ENCODE measurements at places on chromosomes 6 and 20. TPM values are rescaled to one million over a fixed set of nuclear protein-coding genes. Genes with fewer than 3 reads are reported as not detected.

The TINAG gene
- total RNA-seq, result 17.4 TPM

The PRPH2 gene
- not detected for total RNA-seq

The ERVFRD-1 gene
- not detected for total RNA-seq

The DEFB132 gene
- total RNA-seq, result not detected

The CST2 gene
- total RNA-seq, result not detected

The RAMACL gene
- 2.2 TPM for total RNA-seq

The TAB2 gene
- total RNA-seq, result 35.7 TPM

The ADGRG6 gene
- total RNA-seq, result 84.6 TPM

The TNNC2 gene
- not detected for total RNA-seq

The COL11A2 gene
- total RNA-seq, result 1.8 TPM

The GSTA1 gene
- not detected for total RNA-seq

The SPTLC3 gene
- total RNA-seq, result 7.5 TPM

The BCAS1 gene
- 11.1 TPM for total RNA-seq

The SULF2 gene
- 112 TPM for total RNA-seq

The MYMX gene
- total RNA-seq, result not detected

The BPIFB1 gene
- total RNA-seq, result 8.5 TPM

The TP53TG5 gene
- 0.52 TPM for total RNA-seq

The LGSN gene
- total RNA-seq, result not detected

The ATP6V1G2 gene
- total RNA-seq, result 1.5 TPM

The TTBK1 gene
- total RNA-seq, result 0.29 TPM

The BLOC1S5 gene
- 10.5 TPM for total RNA-seq

The FOXA2 gene
- total RNA-seq, result 1.1 TPM

The PLA2G7 gene
- total RNA-seq, result 2.1 TPM

The LINC00237 gene
- total RNA-seq, result not detected

The SYCP2 gene
- total RNA-seq, result 56.0 TPM

The SLC17A9 gene
- total RNA-seq, result 18.8 TPM

The TBXT gene
- total RNA-seq, result not detected

The PROKR2 gene
- total RNA-seq, result not detected

The KIAA1755 gene
- total RNA-seq, result not detected

The ECI2 gene
- total RNA-seq, result 15.8 TPM

The ELOVL4 gene
- 1.6 TPM for total RNA-seq

The SLC22A3 gene
- 8.1 TPM for total RNA-seq

The GFOD1 gene
- total RNA-seq, result 8.7 TPM

The ZDHHC14 gene
- total RNA-seq, result 17.3 TPM

The RBM39 gene
- total RNA-seq, result 422 TPM

The GGTLC1 gene
- not detected for total RNA-seq

The SIRPB1 gene
- 3.4 TPM for total RNA-seq

The PTCRA gene
- total RNA-seq, result not detected

The IL20RA gene
- 3.1 TPM for total RNA-seq

The CLIC5 gene
- 3.3 TPM for total RNA-seq

The CYP39A1 gene
- 1.7 TPM for total RNA-seq

The ALDH8A1 gene
- total RNA-seq, result 1.5 TPM

The NKAIN4 gene
- not detected for total RNA-seq

The C6orf141 gene
- total RNA-seq, result 60.9 TPM
